ENCODE measurements at places on chromosomes 1 and 21.
A peak's percentile ranks its signal among the peaks of the same experiment; 100 is the strongest.

GRCh38 chr1:26330276-26330675, 12.5 kb downstream of the CD52 start:
- no peak for DNase-seq

- DNase-seq: no peak
Measured at GRCh38 chr21:38205940-38206339, 50.9 kb upstream of the KCNJ15 start.

DNA sequence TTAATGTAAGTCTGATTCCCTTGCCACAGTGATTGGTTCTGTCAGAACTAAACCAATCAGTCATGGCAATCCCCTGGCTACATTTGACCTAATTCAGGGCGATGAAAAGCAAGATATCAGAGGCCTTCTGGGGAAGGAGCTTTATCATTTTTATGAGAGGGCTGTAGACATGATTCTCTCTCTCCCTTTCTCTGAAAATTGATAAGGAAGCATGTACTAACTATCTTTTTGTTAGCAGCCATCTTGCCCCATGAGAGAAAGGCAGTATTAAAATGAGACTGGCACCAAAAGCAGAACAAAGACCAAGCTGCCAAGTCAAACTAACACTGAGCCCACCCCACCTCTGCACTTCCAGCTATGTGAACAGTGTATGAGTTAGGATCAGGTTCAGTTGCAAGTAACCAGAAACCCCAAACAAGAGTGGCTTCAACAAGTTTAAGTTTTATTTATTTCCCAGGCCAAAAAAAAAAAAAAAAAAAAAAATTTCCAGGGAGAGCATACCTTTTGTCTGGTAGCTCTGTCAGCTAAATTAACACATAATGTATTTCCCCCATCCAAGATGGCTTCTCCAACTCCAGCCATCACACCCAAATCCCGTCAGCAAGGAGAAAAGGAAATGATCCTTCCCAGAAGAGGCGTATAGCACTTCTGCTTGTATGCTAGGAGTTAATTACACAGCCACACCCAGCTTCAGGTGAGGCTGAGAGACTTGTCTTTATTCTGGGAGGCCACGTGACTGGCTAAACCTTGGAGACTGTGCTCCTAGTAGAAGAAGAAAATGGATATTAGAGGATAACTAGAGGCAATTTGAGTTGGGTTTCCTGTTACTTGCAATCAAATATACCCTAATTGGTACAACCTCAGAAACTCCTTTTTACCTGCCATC, 105.8 kb upstream of the RALGPS2 start:
- no peak for DNase-seq

GRCh38 chr1:17516303-17517214, 22.9 kb upstream of the ARHGEF10L start:
- DNase-seq: no peak

- DNase-seq: no peak
Measured at GRCh38 chr21:8991088-8991907, 1530.1 kb upstream of the TPTE start.

DNA sequence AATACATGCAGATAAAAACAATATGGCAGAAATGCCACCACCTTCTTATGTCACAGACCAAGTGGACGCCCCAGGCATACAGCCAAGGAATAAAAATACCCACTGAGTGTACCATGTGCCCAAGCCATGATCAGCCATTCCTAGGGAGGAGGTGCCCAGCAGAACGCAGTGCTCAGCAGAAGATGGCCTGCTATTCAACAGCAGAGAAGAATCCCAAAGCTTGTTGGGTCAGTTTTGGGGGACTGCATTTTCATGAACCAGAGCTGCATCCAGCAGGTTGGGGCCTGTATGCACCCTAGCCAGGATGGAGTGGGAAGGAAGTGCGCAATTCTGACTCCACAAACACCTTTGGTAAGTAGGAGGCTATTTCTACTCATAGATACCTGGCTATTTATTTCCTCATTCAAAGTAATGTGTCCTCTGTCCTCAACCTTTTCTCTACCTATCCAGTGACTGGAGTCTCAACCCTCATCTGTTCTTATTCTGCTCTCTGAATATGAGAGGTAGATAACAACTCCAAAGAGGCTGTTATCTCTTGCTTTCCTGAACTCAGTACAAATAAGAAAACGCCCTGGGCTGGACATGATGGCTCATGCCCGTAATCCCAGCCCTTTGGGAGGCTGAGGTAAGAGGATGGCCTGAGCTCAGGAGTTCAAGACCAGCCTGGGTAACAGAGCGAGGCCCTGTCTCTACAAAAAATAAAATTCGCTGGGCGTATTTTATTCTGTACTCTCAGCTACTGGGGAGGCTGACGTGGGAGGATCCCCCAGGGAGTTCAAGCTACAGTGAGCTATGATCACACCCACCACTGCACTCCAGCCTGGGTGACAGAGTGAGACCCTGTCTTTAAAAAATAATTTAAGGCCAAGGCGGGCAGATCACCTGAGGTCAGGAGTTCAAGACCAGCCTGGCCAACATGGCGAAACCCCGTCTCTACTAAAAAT, 2.5 kb upstream of the PLEKHM2 start:
- no peak for DNase-seq

GRCh38 chr1:168437821-168438220, 106.0 kb downstream of the XCL2 start:
- no peak for DNase-seq

DNA sequence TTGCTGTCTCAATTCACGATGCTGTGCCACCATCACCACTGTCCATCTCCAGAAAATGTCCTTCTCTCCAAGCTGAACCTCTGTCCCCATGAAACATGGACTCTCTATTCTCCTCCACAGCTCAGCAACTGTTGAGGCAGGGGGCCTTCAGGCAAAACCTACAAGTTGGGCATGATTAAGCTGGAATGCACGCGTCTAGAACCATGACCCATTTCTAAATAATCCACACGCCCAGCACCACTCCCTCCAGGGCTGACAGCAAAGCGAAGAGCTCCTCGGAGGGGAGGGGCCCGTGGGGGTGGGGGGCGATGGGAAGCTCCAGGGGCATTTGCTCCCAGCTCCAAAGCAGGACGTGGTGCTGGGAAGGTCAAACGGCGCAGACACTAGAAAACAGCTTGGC, 3.3 kb upstream of the HES5 start:
- no peak for DNase-seq

DNA sequence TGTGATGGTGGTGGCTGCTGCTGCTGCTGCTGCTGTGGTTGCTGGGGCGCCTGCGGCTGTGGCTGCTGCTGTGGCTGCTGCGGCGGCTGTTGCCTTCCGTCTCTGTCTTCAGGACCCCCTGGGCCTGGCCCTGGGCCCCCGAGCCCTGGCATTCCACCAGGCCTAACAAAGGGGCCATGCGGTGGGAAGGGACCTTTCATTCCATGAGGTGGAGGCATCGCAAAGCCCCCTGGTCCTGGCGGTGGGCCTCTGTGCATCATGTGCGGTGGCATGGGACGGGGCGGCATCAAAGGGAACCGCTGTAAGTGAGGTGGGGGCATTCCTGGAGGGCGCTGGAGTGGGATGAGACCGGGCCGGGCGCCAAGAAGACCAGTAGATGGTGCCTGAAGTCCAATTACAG, 12.4 kb downstream of the SOD1 start:
- DNase-seq: no peak

DNA sequence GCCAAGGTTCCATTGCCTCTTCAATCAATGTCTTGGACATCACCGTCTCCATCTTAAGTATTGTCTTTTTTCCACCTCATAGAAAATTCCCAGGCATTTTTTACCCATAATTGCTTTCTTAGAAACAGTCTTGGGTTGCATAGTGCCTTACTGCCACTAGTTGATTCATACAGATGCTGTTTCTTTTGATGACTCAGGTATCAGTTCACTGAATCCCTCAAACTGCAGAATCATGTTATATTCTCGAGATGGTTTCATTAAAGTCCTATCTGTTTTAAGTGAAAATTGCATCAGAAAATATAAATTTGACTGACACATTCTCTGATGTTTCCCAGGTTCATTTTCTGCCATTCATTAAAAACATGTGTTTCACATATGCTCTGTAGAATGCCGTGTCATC, 1489.1 kb downstream of the BRINP3 start:
- DNase-seq: no peak

DNA sequence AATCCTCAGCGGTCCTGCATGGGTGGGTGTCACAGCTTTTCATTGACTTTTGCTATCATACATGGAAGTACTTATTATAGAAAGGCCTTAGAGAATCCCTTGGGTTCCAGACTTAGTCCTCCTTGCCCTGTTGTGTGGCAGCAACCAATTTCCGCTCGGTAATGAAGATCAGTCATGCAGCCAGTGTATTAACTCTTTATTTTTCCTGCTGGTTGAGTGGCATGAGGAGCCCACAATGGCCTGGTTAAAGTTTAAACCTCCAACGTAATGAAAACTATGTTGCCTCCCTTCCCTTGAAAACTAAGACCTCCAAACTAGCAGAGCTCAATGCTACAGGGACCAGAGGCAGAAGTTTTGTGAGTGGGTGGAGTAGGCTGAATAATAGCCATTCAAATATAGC, 20.0 kb downstream of the CITED4 start:
- DNase-seq: no peak

DNA sequence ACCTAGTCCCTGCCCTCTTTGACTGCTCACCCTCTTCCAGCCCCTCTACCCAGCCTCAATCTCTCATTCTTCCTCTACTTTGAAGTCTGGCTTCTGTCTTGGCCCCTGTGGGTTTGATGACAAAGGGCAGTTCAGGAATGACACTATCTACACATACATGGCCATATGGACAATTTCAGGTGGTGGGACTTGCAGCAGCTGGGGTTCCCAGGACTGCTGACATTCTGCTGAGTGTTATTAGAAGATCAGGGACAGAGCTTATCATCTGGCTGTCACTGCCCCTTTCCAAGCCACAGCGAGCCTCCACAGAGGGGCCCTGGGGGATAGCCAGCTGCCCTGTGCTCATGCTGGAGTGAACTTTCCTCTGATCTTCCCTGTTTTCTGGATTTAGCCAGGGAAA, 97.4 kb upstream of the IPO9 start:
- no peak for DNase-seq

- no peak for DNase-seq
Measured at GRCh38 chr21:26107429-26107828, 63.1 kb downstream of the APP start.

- DNase-seq: peak; percentile 98
Measured at GRCh38 chr1:111592389-111593361, 26.9 kb upstream of the RAP1A start.

- no peak for DNase-seq
Measured at GRCh38 chr1:25971066-25971810, 26.6 kb downstream of the PAFAH2 start.

GRCh38 chr1:59107916-59108315, 189.0 kb upstream of the FGGY start:
- no peak for DNase-seq

GRCh38 chr1:46438346-46438745, 44.2 kb downstream of the FAAH start:
- DNase-seq: no peak

GRCh38 chr1:158147401-158147800, 33.3 kb upstream of the CD1D start:
- DNase-seq: no peak

DNA sequence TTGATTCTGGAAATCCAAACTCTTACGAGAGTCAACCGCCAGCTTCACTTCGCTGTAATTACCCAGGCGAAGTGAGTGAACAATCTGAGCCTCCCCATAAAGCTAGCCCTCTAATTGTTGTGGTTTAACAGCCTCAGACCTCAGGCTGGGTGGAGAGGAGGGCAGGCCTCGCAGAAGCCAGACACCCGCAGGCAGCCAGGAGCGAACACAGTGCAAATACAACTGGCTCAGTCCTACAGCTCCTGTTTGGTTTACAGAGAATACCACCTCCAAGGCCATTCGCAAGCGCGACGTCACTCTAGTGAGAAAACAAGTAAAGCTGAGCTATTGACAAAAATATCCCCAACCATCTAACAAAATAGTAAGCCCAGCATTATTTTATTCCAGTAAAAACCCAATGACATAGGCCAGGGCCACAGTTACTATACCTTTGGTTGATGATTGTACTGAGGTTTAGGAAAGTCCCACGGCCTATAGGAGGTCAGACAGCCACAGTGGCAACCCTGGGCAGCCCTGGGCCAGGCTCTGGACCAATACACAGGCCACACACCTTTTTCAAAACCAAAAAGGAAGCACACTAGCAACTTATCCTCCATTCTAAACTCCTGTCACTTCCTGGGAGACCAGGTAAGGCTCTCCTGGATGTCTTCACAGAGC, 163.3 kb downstream of the ETS2 start:
- no peak for DNase-seq

- DNase-seq: no peak
Measured at GRCh38 chr1:25467193-25467592, 36.5 kb downstream of the MACO1 start.

DNA sequence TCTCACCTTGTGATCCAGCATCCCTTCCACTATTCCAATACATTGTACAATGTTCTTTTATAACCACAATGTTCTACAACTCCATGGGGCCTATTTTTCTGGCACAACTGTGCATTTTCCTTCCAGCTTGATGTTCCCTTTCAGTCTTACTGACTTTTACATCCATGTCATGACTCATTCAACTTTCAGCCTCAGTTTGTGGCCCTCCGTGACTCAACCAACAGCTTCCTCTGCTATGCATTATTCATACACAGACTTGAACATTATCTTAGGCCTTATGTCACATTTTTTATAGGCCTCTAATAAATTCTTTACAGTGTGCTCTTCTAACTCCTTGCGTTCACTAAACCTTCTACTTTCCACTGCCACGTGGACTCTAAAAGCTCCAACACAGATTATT, 119.4 kb upstream of the PRMT6 start:
- no peak for DNase-seq

GRCh38 chr1:96674915-96675314, 46.7 kb upstream of the PTBP2 start:
- DNase-seq: no peak
